Activated T-helper 1 cell treated with anti-CD3 and anti-CD28 coated beads, Interleukin-2, amount 50 U/mL, for 16 hours (primary cell): ENCODE measurements at places on chromosomes 6 and 20.

DNA sequence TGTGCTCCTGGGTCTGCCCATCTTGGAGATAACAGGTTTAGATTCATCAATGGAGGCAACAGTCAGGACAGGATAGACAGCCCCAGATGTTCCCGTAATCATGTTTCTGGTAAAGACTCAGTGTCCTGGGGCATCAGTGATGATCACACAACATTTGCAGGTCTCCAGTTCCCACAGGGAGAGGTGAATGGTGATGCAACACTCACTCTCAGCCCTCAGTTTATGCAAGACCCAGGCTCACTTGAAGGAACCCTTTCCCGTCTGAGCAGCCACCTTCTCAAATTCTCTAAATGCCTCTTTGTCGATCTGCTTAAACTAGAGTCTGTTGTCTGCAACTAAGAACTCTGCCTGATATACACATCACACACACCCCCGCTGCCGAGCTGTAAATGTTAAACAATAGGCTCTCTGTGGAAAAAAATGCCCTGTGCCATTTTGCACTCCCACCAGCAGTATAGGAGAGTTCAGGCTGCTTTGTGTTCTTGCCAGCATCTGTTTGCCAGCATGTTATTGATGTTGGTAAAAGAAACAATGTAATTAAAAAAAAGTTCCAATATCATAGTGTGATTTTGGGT, 30.1 kb upstream of the SCP2D1 start:
- no peak for DNase-seq

DNA sequence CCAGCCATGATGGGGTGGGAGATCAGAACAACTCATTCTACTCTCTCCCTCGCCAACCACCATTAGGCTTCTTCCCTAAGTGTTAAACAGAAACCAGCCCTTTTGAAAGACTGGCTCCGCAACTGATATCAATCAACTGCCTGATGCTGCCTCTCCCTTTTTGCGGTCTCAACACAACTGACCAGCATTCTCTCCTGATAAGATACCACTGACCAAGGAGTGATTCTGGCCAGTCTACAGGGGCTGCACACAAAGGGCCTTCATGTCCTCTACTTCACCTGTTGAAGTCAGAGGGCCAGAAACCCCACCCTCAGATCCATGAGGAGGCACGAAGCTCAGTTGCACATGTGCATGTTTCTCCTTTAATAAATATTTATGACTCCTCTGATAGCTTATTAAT, 145.1 kb downstream of the CD24 start:
- DNase-seq, result no peak

GRCh38 chr20:63116412-63117106, 99.4 kb downstream of the YTHDF1 start:
- no peak for DNase-seq

DNA sequence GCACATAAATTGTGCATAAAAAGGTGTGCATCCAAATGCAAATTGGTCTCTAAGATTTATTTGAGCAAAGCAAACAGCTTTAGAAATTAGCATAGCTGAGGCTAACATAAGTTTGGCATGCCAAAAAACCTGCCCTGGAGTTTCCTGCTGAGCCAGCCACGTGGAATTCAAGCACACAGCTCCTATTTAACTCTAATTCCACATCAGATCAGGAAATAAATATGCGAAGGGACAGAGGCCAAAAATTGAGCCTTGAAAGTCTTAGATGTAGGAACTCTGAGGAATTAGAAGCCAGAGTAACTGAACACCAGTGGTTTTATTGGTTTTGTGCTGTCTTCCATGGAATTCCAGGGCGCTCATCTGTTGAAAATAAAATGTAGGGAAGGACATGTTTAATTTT, 19.6 kb downstream of the SOBP start:
- DNase-seq, result no peak

GRCh38 chr20:16485401-16485800, 87.8 kb downstream of the KIF16B start:
- DNase-seq, result no peak

DNA sequence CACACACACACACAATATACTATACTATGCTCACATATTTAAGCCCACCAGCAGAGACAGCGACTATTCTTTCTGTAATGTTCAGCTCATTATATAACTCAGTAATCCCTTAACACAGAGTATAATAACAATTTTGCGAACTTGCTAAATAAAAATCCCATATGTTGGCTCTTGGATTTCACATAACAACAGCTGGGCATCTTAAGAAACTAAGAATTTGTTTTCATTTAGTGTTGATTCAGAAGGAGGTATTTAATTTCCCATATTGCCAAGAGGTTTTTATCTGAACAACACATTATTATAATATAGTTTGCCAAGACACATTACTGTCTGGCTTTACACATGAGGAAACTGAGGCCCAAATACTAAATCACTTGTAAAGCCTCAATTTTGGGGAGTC, 7.4 kb downstream of the ECT2L start:
- DNase-seq, result no peak

DNA sequence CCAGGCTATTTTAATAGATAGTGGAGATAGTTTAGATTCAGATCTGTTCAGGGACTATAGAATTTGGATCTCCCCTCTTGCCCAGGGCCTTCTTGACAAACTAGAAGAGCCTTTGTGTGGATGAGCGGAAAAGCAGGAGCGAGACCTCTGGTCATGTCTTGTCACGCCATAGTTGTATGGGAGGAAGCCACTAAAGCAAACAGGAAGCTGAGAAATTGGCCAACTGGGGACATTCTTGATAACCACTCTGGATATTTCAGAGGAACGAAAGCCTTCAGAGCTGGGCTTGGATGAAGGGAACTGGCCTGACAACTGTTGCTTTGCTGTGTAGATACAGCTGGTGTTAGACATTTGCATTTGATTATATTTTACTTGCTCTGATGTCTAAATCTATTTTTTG, 54.1 kb upstream of the EXOC2 start:
- no peak for DNase-seq

GRCh38 chr20:8365634-8366033, 233.6 kb downstream of the PLCB1 start:
- DNase-seq, result no peak

- no peak for DNase-seq
Observed at GRCh38 chr6:145714731-145715130, 20.6 kb downstream of the EPM2A start.

DNA sequence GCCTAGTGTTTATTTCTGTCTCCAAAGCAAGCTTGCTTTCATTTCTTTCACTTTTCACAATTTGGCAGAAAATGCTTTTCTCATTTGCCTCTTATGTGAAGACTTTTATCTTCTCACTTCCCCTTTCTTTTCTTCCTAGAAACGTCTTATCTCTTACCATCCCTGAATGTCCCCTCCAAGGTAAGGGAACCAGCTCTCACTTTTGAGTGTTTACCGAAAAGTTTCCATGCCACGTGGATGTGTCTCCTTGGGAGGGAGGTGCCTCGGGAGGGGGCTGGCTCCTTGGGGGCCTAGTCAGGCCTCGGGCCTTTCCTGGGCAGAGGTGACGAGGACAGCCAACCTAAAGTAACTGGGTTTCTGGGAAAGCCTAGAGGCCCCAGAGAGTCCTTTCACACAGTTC, 127.4 kb downstream of the CD24 start:
- DNase-seq, result no peak

GRCh38 chr6:135993361-135993760, 141.9 kb downstream of the PDE7B start:
- no peak for DNase-seq

DNA sequence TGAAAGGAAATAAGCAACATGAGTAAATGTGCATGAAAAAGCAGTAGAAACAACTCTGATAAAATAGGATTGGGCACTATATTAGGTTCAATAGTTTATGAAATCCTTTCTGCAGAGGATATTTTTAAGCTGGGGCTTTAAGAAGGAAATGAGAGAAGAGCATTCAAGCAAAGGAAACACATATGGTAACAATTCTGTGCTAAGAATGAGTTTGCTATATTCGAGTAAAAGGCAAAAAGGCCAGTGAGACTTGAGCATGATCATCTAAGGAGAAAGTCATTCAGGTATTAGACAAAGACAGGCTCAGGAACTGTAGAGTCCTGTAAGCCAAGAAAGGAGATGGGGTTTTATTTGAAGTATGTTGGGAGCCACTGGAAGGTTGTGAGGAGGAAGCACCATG, 387.1 kb upstream of the FLRT3 start:
- DNase-seq, result no peak

GRCh38 chr6:134604014-134604676, 286.2 kb upstream of the SGK1 start:
- DNase-seq, result no peak

DNA sequence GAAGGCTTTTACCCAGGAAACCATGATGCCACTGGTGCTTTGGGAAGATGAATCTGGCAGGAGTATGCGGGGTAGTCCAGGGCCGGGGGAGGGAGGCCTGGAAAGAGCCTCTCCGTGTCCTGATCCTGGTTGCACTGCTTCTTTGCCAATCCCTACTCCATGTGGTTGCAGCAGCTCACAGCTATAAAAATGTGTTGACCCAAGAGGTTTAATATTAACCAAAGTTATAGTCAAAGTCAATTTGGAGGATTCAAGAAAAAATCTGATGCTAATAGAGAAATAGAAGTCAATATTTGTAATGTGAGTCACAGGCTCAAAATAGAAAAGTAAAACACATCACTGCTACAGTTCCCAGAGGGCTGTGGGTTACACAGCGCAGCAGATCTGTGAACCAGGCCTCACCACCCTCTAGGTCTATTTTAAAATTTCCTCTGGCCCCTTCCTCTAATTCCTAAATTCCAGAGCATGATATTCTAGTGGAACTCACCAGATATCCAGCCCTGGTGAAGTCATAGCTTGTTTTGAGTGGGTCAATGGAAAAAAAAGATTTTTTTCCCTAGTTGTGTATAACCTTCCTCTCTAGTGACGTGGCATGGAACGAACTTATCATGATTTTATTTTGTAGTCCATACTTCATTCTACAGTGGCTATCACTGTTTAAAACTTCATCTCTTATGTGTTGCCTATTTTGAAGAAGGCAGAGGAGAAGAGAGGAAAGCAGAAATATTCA, 63.2 kb upstream of the BMP2 start:
- no peak for DNase-seq

- no peak for DNase-seq
Observed at GRCh38 chr6:36223706-36224105, 27.2 kb downstream of the BRPF3 start.

DNA sequence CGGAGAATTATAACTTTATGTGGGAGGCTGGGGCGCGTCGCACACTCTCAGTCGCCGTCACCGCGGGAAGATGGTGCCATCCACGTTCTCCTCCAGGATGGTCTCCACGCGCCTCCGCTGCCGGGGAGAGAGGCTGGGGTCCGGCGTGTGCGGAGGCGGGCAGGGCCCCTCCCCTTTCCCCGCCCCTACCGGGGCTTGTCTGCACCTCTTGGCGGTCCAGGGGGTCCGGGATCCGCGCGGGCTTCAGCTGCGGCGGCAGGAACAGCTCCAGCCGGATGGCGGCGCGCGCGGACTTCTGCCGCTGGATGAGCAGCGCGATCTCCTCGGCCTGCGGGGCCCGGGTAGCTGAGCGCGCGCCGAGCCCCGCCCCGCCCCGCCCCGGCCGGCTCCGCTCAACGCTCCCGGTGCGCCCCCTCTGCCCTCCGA, 807 bp downstream of the LKAAEAR1 start:
- peak; percentile 40 for DNase-seq

DNA sequence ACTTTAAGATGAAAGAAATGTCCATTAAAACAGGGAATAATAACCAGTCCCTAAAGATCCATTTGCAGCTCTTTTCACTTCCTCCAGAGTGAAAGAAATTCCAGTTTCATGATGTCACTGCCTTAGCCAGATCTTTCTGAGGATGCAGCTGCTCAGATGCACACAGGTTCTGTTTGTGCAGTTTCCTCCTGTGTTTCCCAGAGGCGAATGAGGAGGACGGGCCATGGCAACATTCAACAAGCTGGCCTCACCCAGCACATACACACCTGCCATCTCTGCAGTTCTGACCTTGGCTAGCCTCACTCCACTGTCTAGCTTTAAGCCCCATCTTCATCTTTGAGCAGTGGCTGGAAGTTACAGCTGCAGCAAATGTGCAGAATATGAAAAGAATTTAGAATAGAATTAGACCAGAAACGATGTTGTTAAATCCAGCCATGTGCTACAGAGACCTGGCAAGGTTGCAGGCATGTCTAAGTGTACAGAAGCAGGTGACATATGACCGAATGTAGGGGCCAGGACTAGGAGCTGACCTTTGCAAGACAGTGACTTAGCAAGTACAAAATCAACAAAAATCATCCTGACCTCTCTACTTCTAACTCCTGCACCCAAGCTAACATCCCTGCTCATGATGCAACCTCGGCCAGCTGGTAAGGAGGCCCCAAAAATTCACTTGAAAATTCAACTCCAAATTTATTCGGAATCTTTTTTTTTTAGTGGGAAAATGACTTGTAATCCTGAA, 35.0 kb downstream of the FAM50B start:
- no peak for DNase-seq

DNA sequence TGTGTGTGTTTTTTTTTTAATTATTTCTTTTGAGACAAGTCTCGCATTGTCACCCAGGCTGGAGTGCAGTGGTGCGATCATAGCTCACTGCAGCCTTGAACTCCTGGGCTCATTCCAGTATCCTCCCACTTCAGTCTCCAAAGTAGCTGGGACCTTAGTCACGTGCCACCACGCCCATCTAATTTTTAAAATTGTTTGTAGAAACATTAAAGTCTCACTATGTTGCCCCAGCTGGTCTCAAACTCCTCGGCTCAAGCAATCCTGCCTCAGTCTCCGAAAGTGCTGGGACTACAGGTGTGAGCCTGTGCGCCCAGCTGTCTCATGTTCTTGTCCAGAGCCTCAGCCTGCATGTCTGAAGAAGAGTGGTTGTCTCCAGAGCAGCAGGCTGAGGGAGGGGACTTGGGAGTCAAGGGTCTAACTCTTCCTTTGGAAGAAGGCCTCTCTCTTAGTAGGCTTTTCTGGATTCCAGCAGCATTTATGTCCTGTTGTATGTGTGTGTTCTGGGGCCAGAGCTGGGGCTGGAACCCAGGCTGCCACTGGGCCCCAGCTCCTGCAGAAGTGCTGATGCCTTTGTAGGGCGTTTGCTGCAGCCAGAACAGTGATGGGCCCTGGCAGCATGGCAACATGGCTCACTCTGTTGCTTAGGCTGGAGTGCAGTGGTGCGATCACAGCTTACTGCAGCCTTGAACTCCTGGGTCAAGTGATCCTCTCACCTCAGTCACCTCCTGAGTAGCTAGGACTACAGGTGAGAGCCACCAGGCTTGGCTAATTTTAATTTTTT, 5.4 kb downstream of the DNMT3B start:
- no peak for DNase-seq

DNA sequence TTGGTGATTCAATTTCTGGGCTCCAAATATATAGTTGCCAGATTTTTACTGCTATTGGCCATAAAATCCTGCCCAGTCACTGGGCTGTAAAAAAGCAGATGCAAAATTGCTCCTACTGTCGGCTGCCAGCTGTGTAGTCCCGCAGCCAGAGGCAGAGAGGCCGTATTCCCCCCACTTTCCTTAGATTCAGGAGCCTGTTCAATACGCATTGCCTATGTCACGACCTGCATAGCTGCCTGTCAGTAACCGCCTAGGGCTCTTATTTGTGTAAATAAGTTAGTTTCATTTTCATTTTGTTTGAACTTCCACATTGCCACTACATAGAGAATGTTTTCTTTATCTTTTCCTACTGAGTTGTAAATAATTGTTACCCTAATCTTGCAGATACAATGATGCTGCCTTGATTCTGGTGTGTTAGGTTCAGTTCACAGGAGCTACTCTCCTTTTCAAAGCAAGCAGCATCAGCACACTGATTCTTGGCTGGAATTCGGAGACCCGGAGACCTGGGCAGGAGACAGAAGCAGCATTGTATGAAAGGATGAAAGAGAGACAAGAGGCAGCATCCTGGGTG, 46.0 kb upstream of the UST start:
- no peak for DNase-seq

- no peak for DNase-seq
Observed at GRCh38 chr6:40378071-40378724, 209.0 kb downstream of the LRFN2 start.

GRCh38 chr6:54096811-54097210, 14.4 kb upstream of the MLIP start:
- DNase-seq, result no peak
